AG04449 (cell line): ENCODE measurements at places on chromosomes 2 and 18.

DNA sequence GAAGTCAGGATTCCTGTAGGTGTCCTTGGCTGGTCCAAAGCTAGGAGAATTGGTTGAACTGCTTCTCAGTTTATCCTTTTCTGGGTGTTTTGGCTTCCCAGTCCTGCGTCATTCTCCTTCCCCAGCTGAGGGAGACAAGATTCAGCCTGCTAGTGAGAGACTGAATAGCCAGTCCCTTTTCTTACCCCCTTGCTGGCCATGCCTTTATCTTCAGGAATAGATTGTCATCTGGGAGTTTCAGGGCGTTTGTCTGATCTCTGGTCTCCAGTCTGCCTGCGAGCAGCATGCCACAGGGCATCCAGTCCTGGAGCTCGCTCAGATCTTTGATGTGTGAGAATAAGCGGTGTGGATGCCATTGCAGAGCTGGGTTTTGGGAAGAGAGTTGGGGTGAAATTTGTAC is 5.8 kb downstream of the MYO1B start:
- no peak for DNase-seq

GRCh38 chr2:139613264-139613663 is 833.1 kb upstream of the NXPH2 start:
- DNase-seq = no peak

DNA sequence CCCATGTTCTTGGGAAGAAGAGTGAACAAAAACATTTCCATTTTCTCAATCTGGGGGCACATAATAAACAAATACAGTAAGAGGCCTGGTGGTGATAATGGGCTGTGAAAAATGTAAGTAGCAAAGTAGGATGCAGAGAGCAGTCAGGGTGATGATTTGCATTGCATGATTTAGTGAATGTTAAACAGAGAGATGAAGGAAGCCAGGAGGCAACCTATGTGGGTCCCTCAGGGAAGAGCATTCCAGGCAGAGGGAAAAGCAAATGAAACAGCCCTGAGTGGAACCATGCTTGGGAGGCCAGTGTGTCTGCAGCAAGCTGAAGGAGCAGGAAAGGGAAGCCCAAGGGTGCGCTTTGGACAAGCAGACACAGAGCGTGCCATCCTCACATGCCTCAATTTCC is 5.4 kb downstream of the VIT start:
- DNase-seq = no peak

GRCh38 chr18:79712206-79712857 is 32.7 kb downstream of the CTDP1 start:
- no peak for DNase-seq
